ENCODE measurements at places on chromosomes 3 and 15.

- DNase-seq: no peak
These were observed 64.8 kb downstream of the SMAD3 start for GRCh38 chr15:67130166-67130565.

GRCh38 chr15:91954292-91954691, 100.8 kb downstream of the SLCO3A1 start:
- DNase-seq: no peak

DNA sequence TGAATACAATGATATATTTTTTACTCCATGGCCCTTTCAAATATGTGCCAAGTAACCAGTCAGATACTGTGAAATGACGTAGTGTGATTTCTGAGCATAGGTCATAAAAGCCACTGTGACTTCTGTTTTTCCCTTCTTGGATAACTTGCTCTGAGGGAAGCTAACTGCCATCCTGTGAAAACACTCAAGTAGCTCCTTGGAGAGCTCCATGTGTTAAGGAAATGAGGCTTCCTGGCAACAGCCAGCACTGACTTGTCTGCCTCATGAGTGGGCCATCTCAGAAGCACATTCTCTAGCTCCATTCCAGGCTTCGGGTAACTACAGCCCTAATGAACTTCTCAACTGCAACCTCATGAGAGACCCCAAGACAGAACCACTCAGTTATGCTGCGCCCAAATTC, 9.5 kb upstream of the CCDC80 start:
- DNase-seq: peak; percentile 55

- no peak for DNase-seq
These were observed 11.9 kb downstream of the RTP3 start for GRCh38 chr3:46509661-46510187.

DNA sequence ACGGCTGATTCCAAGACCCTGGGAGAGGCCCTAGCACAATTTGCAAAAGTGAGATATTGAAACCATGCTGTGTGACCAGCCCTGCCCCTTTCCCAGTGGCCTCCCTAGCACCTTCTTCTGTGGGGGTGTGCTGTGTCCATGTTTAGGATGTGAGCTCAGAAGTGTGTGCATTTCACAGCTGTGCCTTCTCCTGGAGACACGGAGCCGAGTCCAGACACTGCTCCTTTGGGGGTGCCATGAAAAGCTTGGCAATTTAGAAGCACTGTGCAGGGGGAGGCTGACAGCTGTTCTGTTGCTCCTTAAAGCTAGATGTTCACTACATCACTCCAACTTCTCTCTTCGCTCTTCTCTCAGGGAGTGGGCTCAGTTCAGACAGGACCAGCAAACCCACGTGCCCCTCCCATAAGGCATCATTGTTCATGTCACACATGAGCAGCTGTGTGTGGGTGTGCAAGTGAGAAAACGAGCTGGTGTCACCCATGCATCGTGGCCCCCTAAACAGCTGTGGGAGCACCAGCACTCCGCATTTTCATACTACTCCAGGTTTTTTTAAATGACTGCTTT, 492.6 kb downstream of the GABRG3 start:
- DNase-seq: no peak

DNA sequence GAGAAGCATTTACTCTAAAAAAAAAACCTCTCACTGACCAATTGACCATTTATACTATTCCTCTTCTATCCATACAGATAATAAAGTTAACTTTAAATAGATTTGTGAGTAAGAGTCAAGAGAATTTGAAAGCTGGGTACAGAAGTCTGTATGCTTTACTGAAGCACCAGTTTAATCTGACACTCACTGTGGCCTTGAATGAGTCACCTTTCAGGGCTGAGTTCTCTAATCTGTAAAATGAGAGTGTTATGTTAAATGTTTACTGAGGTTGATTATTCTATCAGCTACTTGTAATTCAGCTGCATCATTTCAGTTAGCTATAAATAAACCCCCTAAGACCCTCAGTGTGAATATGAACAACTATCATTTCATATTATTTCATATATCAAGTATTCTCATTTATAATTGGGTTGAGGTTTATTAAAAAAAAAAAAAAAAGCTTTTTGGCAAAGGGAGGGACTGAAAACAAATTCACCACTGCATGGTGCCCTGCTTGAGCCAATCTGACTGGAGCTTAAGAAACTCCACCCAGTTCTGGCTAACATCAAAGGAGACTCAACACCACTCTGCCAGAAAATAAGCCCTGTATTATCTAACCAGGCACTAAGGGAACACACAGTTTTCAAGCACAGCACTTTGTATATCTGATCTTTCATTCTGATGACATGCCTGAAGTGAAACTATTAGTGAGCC, 2.8 kb downstream of the MAP4 start:
- DNase-seq: peak; percentile 81

- DNase-seq: peak; percentile 13
These were observed 1.8 kb downstream of the MUC4 start for GRCh38 chr3:195809796-195810454.

DNA sequence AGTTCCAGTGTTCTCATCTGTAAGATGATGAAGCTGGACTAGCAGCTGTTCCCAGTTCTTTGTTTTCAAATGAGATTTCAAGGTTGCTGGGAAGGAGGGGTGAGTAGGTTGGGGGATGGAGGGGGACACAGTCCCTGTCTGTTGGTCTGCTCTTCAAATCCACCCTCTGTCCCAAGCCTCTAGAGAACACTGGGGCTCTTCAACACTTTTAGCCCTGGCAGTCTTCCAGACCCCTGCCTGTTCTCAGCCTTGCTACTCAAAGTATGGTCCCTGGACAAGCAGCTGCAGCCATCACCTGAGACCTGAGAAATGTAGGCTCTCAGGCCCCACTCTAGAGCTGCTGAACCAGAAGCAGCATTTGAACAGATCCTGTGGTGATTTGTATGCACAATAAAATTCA, 41.3 kb downstream of the NEK11 start:
- no peak for DNase-seq

GRCh38 chr15:96774216-96774615, 443.7 kb downstream of the NR2F2 start:
- DNase-seq: no peak

DNA sequence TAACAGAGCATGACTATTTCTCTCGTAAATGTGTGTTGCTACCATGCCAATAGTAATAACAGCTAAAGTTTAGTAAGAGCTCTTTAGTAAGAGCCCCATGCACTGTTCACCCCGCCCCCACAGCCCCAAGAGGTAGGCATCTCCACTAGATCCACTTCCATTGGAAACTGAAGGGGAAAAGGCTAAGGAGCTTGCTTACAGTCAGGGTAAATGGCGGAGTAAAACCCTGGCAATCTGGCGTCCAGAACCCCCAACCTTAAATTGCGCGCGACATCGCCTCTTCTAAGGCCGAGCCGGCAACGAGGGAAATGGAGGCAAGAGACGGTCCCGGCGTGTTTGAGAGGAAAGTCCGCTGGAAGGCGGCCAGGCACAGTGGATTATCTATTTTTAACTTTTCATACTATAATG, 654 bp upstream of the C3orf38 start:
- no peak for DNase-seq

DNA sequence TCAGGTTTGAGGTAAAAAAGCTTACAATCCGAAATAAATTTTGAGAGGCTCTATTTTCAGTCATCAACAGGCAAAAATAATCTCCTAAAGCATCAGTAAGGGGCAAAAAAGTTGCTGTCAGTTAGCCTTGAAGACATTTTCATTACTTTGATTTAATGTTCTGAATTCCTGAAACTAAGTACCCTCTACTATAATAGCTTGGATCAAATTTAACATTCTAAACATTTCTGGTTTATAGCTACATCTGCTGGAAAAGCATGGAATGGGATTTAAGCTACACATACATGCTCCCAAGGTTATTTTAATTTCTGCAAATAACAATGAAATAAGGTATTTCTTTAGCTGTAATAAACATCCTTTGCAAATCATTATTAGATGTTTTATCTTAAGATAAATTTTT, 245.4 kb downstream of the ULK4 start:
- peak; percentile 55 for DNase-seq

DNA sequence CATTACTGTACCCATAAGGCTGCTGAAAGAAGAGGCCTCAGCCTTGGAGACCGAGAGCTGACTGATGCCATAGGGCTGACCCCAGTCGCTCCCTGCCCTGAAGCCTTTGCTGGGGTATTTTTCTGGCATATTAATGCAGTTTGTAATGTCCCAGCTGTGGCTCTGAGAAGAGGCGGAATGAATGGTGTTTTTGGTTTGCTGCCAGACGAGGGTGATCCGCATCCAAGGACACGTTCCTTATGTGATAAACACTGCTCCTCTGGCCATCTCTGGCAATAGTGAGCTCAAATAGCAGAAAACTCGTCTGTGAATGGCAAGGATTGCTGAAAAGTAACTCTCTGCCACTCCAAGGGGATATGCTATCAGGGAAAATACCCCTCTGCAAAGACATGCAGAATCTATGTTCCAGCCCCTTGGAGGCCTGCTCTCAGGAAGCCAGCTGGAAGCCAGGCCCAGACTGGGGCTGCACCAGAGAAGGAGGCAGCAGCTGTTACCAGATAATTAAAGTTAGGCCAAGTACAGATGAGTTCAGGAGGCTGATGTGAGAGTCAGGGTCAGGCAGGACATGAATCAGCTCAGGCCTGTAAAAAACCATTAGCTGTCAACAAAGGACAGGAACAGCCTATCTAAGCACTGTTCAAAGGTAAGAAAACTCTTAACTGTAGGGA, 28.9 kb upstream of the KLHL6 start:
- DNase-seq: peak; percentile 3

DNA sequence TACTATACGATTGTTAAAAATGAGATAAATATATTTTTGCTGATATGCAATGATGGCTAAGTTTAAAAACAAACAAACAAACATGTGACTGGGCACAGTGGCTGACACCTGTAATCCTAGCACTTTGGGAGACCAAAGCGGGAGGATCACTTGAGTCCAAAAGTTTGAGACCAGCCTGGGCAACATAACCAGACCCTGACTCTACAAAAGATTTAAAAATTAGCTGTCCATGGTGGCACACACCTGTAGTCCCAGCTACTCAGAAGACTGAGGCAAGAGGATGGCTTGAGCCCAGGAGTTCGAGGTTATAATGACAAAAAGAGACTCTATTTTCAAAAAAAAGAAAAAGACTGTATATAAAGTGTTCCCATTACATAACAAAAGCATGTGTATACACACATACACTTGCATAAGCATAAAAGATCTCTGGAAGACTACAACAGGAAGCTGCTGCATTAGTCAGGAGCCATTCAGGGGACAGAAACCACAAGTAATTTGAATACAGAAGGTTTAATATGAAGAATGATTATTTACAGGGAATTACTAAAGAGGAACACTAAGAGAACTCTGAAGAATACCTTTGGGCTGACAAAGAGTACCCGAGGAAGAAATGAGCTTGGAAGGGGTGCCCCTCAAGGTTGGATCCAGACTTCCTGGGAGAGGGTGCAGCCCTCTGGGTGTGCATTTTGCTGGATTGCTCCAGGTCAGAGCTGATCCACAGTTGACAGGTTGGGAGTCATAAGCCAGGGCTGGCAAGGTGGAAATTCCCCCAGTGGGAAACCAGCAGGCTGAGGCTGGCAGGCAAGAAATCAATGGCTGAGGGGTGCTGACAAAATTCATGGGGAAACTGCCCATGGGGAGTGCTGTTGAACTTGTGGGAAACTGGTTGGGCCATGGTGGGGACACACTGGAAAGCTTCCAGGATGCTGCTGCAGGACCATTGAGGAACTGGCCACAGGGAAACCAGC, 9.3 kb upstream of the TM4SF18 start:
- peak; percentile 78 for DNase-seq

GRCh38 chr3:190526787-190527762, 13.2 kb downstream of the IL1RAP start:
- no peak for DNase-seq

DNA sequence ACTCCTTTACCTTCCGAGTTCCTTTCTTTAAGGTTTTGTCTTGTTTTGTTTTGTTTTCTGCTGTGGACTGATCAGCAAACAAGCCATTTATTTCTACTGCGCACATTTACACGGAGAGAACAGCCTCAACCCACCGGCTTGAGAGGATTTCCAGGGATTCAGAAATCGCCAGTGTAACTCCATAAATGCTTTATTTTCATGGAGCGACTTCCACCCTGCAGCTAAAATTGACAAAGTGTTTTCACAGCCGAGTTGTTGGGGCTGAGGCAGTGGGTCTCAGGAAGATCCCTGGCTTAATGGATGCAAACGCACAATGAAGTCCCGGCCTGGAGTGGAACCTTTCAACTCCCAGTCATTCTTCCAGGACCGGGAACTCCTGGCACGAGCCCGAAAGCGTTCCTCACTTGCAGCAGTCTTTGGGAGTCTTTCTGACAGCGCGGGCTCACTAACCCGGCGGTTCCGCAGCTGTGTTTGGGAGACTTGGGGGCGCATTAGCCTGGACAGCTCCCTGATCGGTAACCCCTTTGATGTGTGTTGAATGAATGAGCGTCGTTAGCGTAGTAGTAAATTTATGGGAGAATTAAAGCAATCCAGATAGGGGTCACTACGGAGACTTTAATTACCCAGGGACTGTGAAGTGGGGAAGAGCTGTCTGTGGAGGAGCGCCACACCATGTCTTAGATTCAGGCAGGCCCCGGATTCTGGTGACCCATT, 785 bp upstream of the MYRIP start:
- DNase-seq: no peak

DNA sequence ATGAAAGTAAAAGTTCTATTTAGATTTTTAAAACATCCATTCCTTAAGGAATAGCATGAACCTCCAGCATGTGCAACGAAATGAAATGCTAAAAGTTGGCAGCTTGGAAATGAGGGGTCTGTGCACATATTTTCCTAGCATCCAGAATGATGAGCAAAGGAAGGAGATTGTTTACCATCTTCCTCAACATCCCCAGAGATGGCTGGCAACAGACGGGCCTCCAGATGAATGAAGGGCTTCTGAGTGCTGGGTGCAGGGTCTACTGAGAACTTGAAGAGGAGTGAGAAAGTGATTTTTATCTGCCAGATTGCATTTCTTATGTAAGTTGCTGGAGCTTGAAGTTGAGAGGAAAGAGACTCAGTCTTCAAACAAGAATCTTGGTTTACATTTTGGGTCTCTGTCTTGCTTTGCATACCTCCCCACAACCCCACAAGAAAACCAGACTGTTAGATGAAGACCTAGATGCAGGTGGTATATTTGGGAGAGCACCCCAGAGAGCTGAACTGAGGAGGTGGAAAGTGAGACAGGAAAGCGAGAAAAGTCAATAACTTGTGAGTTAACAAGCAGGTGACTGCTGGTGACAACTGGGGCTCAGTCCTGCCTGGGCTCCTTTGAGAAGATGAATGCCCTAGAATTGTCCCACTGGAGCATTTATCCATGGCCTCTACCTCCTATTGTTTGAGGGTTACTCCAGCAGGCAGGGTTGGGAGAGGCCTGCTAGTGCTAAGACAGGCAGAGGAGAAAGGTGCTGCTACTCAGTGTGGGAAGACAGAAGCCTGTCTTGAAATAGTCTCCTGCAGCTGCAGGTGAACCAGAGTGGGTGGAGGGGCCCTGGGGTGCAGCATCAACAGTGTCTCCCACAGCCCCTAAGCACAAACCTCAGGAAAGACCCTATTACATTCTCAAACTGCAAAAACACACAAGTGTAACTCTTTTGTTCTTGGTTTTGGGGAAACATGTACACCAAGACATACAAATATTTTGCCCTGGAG, 10.5 kb upstream of the CCK start:
- DNase-seq: no peak

GRCh38 chr15:100029868-100030479, 296.7 kb upstream of the LYSMD4 start:
- DNase-seq: no peak

Data from astrocyte of the spinal cord (primary cell).